NCI-H1694 (cell line): ENCODE measurements at places on chromosomes 2 and 18.

DNA sequence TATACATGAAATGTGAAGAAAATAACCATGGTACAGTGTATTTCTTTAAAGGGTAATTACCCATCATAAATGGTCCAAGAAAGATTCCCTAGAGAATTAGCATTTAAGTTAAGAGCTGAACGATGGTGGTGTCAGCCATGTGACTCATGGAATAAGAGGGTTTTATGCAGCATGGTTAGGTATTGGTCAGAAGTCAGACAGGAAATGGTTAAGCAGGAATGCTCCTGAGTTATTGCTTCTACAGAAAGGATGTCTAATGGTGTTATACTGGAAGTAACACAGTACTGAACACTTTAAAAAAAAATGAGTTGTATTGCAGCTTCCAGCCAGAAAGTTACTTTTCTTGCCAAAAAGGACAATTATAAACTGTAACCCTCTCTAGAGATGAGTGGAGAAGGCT lies 72.7 kb upstream of the UBE2E3 start:
- DNase-seq, result no peak

GRCh38 chr2:109045505-109045904 lies 56.5 kb upstream of the EDAR start:
- no peak for DNase-seq

GRCh38 chr2:9191041-9191481 lies 15.6 kb upstream of the ASAP2 start:
- DNase-seq, result no peak

- DNase-seq, result no peak
Observed at GRCh38 chr2:152743002-152743401, 24.6 kb downstream of the ARL6IP6 start.

DNA sequence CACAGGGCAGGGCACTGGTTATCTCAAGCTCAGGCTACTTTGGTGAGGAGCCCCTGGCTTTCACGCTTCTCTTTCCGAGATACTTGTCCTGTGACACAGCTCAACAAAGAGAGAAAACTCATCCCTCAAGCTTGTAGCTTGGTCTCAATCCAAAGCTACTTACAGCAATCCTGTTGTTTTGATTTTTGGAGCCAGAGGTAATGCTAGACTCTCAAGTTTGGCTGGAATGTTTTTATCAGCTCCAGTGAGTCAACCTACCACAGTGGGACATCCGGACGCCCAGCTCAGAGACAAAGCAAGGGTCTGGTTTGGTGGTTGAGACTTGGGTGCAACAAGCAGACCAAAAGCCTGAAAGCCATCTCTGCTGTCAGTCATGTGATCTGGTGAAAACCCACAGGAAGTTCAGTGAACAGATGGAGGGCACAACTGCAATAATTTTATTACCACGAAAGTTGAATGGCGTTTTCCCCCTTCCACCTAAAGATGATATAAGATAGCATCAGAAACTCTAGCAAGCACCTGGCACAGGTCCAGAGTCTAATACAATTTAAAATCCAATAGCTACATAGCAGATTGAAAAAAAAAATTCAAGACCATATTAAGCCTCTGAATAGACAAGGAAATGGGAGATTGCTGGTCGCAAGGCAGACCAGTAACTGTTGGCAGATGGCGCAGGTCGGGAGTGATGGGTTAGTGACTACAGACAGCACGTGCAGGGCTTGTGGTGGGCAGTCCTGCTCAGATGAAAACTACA lies 102.3 kb upstream of the SMAD7 start:
- DNase-seq, result peak; percentile 50

DNA sequence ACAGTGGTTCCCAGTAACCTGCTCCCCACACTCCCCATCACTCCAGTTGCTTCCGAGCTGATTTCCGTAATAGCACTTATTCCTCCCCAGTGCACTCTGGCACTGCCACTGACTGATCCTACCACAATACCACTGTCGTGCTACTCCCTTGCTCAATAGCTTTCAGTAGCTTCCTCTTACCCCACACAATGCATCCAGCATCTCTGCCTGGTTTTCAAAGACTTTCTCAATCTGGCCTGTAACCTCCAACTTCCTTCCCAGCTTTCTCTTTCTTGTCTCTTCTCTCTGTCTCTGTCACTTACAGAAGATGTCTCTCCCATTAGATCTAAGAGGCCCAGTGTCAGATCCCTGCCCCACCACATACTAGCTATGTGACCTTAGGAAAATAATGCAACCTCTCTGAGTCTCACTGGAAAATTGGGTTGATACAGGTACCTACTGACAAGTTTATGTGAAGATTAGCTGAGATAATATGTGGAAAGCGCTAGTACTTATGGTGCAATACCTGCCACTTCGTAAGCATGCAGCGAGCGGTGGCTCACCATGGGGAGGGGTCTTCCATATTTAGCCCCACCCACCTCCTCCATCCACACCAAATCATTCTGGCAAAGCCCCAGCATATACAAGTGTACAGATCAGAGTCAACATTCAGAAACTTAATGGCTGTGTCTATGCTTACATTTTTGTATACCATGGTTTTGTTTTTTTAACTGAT lies 36.7 kb downstream of the SFXN5 start:
- DNase-seq, result no peak

DNA sequence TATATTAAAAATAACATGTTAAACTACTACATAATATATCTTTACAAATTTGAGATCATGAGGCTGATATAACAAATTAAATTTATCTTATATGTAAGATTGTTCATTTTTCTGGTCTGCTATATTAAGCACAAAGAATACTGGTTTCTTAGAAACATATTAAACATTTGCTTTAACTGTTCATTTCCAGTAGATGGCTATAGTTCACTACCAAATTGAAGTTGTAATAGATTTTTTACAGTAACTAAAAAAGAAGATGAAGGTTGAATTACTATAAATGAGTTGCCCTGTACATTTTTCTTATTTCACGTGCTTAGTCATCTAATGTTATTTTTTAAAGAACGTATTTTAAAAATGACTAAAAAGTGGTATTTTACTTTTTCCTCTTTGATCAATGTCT lies 57.0 kb downstream of the ZNF407 start:
- DNase-seq, result peak; percentile 8

- no peak for DNase-seq
Observed at GRCh38 chr2:222769941-222770340, 90.9 kb upstream of the ACSL3 start.

GRCh38 chr2:11375025-11375688 lies 30.7 kb upstream of the ROCK2 start:
- peak; percentile 61 for DNase-seq

DNA sequence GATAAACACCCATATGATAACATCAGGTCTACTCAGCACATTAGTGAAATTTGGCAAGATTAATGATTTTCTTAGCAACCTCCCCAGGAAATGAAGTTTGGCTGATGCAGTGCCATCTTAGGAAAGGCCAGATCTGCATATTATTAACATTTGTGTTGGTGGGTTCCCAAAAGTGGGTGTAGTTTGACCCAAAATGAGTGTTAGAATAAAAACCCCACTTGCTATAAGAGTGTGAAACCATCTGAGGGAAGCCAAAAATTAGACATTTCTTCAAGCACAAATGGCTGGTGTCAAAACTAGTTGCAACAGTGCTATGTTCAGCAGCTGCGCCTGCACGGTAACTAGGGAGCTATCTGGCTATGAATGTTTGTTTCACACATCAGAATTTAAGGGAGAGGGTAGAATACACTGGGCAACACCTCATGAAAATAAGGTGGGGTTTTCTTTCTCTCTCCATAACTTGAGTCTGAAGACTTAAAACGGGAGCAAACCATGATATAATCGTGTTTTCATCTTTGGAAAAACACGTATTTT lies 15.9 kb upstream of the CSRNP3 start:
- no peak for DNase-seq

DNA sequence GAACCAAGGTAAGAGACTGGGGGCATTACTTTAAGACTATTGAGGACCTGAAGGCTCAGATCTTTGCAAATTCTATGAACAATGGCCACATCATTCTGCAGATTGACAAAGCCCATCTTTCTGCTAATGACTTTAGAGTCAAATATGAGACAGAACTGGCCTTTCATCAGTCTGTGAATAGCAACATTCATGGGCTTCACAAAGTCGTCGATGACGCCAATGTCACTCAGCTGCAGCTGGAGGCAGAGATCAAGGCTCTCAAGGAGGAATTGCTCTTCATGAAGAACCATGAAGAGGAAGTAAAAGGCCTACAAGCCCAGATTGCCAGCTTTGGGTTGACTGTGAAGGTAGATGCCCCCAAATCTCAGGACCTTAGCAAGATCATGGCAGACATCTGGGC lies 43.8 kb upstream of the SLC4A10 start:
- no peak for DNase-seq

DNA sequence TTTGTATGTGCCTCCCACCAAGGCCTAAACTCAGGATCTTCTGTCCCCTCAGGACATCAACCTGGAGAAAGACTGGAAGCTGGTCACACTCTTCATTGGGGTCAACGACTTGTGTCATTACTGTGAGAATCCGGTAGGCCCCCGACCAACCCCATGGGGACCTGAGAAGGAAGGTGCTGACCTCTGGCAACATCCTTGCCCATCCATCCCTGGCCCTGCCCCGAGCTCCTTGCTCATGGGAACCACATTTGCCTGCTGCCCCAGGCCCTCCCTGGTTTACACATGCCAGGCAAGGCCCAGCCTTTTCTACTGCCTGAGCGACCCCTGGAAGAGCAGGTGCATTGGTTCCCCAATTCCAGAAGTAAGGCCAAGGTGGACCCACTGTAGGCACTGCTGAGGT lies 125.3 kb upstream of the PPP1CB start:
- no peak for DNase-seq

- no peak for DNase-seq
Observed at GRCh38 chr2:25332571-25332970, 9.2 kb downstream of the DNMT3A start.

DNA sequence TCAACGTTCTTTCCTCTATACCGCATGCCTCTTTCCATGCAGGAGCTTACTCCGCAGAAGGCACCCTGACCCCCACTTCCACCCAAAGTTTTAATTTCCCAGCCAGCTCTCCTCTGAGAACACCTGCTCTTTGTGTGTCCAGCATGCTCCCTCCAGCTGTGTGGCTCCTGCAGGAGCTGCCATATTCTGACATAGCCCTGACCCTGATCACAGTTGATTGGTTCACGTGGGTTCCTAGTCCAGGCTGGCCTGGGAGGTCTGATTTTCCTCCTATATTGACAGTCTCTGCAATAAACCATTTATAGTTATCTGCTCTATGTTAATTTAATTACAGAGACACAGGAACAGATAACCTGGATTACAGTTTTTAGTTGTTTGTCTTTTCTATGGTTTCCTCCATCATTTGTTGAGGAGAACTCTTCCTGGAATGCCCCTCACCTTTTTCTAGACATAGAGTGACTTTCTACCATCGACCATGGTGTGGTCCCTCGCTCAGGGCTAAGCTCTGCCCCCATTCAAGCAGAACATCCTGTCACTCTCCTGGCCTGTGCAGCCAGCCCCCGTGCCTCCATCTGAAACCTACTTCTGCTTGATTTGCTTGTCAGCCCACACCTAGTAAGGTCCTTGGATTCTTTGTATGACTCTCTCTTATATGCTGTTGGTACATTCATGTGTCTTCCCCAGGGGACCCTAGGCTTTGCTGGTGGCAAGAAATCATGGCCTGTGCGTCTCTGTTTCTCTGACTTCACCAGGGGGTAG lies 231.5 kb downstream of the LPIN1 start:
- no peak for DNase-seq

DNA sequence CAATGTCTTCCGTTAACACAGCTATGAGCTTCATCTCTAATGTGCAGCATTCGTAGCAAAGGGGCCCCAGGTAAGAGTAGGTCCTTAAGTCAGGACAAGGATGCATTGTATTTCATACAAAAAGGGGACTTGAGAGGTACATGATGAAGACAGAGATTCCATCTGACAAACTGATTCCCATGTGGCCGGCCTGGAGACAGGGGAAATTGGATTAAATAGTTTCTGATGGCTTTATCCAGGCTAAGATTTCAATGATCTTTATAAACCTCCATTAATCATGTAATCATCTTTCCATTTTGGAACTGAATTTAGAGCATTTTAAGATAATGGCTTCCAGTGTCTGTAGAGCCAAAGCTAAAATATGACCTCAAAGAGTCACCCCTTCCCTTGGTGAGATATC lies 111.3 kb downstream of the NCKAP5 start:
- no peak for DNase-seq

DNA sequence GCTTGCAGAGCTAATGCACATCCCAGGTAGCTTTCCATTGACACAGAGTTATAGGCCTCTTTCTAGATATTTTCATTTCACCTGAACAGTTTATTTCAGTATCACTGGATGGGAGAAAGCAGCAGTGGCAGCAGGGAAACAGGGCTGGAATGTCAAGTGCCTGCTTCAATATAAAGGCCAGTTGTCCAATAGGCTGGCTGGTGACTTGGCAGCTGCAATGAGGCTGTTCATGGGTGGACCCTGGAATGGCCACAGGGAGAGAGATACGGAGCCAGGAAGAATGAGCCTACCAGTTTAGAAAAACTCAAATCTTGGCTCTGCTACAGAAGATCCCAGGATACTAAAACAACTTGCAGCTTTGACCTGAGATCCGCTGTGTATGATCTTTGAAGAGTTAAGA lies 185.0 kb downstream of the BCL11A start:
- no peak for DNase-seq

DNA sequence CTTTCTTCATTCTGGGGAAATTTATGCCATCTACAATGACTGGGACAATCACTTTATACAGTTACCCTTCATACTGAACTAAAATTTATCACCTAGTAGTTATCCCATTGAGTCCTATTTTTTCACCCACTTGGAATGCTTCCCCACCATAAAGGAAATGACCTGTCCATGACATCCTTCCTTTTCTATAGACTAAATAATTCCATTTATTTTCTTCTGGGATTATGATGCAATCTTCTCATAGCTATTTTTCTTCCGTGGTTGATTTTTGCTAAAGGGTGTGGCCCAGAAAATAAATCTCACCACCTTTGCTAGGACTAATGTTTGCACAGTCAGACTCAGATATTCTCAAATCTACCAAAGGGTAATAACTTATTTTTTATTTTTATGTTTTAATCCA lies 186.1 kb upstream of the NRXN1 start:
- no peak for DNase-seq

GRCh38 chr2:13006829-13007717 lies 290.3 kb downstream of the TRIB2 start:
- peak; percentile 87 for DNase-seq

DNA sequence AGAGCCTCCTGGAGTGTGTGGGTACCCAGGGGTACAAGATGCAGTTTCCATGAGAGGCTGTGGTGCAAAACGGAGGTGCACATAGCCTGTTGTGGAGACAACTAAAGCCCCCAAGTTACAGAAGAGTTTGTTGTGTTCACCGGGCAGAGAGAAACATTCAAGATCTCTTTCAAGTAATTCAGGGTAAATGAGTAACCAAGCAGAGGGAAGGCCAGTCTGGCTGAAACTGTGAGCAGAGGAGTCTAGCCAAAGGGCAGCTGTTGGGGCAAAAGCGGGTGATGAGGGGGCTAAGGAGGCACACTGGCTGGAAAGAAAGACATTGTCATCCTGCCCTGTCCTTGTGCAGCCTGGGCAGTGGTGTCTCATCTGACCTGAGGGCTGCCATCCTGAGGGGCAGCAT lies 52.0 kb downstream of the CXCR4 start:
- DNase-seq, result no peak
